Renal cortical epithelial cell (primary cell): ENCODE measurements at places on chromosomes 3 and 15. TPM values are rescaled to one million over a fixed set of nuclear protein-coding genes. Genes with fewer than 3 reads are reported as not detected.
A peak's percentile ranks its signal among the peaks of the same experiment; 100 is the strongest.

DNA sequence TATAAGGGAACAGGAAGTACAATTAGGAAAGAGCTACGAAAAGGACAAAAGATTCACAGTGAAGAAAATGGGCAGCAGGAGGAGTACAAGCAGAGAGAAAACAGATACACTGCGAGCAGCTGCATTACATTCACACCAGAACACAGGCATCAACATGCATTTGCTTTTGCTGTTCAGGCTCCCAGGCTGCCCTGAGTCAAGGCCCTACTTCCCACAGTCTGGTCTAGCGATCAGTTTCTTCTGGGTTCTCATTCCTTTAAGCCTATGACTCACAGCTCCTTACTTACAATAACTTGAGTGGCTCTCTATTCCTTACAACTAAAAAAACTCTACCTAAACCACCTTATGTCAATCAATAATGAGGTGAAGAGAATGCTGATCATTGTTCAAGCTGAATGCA is 24.5 kb upstream of the ZNF445 start:
- no peak for DNase-seq

GRCh38 chr3:65582012-65582717 is 456.6 kb downstream of the MAGI1 start:
- DNase-seq, result peak; percentile 46

DNA sequence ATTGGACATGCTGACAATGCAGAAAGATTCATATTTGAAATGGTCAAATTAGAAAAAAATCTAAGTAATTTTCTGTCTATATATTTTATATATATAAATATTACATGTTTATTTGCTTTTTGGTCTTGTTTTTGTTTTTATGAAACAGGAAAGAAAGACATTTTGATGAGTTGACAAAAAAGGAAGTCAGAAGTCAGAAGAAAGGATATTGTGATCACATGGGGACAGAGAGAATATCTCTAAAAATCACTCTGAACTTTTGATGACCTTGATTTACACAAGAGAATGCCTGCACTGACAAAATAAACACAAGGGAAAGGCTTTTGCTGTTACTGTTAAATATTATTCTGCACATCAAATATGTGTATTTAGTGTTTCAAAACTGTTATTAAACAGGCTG is 811.2 kb downstream of the SI start:
- no peak for DNase-seq

GRCh38 chr3:76383781-76384180 is 598.4 kb upstream of the ZNF717 start:
- no peak for DNase-seq

DNA sequence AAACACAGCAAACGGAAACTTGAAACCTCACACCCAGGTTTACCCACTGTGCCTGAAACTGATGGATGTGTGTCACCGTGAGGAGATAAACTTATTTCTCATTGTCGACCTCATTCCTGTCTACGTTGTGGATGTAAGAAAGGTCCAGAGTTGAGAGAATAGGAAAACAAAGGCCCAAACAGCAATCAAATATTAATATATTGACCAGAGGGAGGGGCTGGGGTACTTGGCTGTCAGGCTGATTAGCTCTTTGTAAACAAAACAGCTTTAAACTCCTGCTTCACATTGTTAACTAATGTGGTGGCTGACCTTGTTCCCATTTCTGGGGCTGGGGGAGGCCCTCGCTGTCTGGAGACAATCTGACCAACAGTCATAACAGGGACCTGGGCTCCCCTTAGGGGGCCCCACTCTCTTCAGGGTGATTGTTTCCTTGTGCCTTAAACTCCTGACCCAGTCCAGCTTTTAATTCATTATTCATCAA is 937.6 kb downstream of the MCTP2 start:
- DNase-seq, result no peak

DNA sequence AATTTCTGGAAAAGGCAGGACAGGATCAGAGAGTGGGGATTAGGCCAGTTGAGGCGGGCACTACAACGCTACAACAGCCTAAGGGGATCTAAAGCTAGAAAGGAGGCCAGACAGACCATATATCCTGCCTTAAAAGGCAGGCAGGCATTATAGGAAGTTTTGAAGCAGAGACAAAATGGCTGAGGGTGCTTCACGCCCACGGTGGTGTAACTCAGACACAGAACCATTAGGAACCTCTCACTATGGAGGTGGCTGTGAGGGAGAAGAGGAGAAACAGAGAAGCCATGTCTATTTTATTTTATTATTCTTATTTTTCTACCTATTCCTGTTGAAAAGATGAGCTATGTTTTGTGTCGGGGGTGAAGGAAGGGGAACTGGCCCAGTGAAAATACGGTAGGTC is 2.1 kb upstream of the USP4 start:
- no peak for DNase-seq

LHFPL4 gene
- total RNA-seq, result 0.05 TPM in 1 of 2 replicates, not detected in the other

- DNase-seq, result no peak
Observed at GRCh38 chr3:8369638-8370037, 132.0 kb upstream of the LMCD1 start.

- no peak for DNase-seq
Observed at GRCh38 chr3:108051005-108051404, 39.8 kb downstream of the CD47 start.

- no peak for DNase-seq
Observed at GRCh38 chr3:184299488-184300377, 692 bp downstream of the PSMD2 start.

DNA sequence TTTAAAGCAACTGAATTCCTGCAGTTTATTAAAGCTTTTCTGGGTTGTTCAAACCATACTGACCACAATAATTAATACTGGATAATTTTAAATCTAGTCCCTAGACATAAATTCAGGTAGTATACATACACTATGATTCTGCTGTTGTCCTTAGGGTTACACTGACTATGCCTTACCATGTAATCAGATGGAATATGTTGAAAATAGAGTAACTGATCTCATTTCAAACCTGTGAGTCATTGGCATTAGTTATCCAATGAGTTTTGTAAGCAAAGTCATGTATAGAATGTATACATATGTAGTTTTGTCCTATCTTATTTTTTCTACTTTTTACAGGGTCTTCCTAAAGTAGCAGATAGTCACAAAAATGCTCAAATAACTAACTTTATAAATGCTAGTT is 517.1 kb upstream of the CCDC54 start:
- DNase-seq, result no peak

CYP1A1 gene
- 1.7 TPM in 1 of 2 replicates, not detected in the other for total RNA-seq

GRCh38 chr3:78858910-78859309 is 908.9 kb downstream of the ROBO1 start:
- no peak for DNase-seq

GRCh38 chr3:65181391-65181871 is 493.6 kb upstream of the ADAMTS9 start:
- no peak for DNase-seq

DNA sequence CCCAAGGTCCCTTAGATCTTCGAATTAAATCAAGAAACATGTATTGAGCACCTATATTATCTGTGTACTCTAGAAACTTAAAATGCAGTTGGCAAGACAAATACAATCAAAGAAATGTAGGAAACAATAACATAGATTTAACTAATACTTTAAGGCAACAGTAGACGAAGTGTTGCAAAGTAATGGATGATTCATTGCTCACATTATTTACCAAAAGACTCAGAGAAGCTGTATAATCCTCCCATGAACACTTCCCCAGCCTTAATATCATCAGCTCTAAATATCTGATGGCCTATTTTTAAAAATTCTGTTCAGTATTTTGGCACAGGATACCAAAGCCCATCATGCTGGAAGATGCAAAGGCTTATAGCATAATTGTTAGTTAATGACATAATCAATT is 272.1 kb upstream of the TTC14 start:
- no peak for DNase-seq

GRCh38 chr3:57464801-57465200 is 79.3 kb downstream of the DNAH12 start:
- DNase-seq, result peak; percentile 3

SPG21 gene
- total RNA-seq, result 59.7 and 95.5 TPM in 2 replicates

TRIP4 gene
- total RNA-seq, result 13.2 and 24.0 TPM in 2 replicates

SLC15A2 gene
- 1.9 and 4.7 TPM in 2 replicates for total RNA-seq

DNA sequence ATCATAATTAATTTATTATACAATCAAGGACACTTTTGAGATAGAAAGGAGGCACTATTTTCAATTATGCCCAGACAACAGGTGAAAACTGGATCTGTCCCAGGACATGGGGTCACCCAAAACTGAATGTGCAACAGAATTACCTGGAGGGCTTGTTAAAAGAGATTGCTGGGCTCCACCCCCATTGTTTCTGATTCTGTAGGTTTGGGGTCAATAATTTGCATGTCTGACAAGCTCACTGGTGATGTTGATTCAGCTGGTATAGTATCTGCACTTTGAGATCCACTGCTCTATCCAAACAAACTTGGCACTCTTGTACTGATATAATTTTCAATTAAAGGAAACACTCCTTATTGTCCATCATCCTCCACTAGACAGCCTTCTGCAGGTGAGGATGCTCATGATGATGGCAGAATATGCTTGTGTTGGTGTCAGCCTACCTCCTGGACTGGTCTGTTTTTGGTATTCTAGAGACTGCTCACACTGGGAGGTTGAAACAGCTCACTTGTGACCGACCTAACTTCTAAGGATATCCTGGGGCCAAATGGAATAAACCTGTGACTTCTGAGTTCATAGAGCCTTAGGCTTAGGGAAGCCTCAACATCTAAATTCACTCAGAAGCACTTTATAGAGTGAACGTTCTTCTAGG is 2.2 kb downstream of the P2RY14 start:
- no peak for DNase-seq

GRCh38 chr3:46684891-46685290 is 8.6 kb downstream of the ALS2CL start:
- DNase-seq, result peak; percentile 7

GRCh38 chr3:8975081-8976020 is 12.1 kb upstream of the RAD18 start:
- DNase-seq, result no peak

GRCh38 chr15:78995921-78996893 is 51.4 kb upstream of the CTSH start:
- DNase-seq, result no peak

DNA sequence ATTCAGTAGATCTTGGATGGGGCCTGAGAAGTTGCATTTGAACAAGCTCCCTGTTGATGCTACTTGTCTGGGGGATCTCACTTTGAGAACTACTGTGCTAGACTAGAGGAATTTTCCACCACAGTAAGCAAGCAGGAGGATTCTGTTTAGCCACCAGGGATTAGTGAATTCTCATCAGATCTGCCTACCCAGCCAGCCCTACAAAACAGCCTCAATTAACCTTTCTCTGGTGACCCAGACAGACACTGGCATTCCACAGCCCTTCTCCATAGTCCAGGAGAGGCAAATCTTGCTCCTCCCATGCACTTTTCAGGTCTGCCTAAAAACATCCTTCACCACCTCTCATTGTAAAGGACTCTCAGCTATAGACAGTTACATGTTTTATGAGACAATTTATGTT is 16.7 kb upstream of the MYH15 start:
- DNase-seq, result no peak

EAF2 gene
- total RNA-seq, result 3.0 and 4.0 TPM in 2 replicates

GRCh38 chr3:136473716-136474326 is 223.7 kb downstream of the PCCB start:
- no peak for DNase-seq

GRCh38 chr3:157375342-157375986 is 61.2 kb upstream of the PTX3 start:
- no peak for DNase-seq

PPP2R3A gene
- total RNA-seq, result 36.6 and 98.2 TPM in 2 replicates

DNA sequence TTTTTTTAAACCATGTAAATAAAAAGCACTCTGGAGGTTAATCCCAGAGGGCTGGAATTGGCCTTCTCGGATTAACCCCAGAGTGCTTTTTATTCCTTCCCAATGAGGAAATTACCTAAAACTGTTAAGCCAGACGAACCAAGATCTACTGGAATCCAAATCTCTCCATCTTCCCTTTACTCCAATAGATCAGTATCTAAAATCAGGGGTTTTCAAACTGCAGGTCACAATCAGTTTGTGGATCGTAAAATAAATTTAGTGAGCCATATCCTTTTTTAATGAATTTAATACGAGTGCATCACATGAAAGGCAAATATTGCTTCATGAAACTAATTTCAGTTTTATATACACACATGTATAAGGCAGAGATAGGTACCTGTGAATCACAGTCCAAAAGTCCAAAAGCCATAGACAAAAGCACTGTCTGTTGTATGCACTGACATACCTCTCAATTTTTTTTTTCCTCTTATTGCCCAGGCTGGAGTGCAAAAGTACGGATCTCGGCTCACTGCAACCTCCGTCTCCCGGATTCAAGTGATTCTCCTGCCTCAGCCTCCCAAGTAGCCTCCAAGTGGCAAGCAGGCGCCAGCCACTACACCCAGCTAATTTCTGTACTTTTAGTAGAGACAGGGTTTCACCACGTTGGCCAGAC is 61.3 kb downstream of the TBL1XR1 start:
- DNase-seq, result no peak

DNA sequence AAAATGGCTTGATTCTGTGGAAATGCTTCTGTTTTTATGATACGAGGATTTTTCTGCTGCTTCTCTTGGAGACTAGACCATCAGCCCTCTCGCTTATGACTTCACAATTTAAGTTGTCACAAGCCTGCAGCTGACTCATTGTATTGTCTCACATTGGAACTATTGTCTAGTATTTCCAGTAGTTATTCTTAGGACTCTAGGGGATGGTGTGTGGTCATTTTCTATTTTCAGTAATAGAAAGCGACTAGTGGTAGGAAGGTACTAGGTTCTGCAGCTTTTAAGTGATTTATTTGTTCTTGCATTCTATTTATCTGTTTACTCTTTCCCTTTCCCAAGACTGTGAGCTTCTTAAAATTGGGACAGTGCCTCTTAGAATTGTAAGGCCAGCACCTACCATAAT is 66.3 kb upstream of the CRTC3 start:
- peak; percentile 84 for DNase-seq

VILL gene
- 4.0 and 4.5 TPM in 2 replicates for total RNA-seq

DNA sequence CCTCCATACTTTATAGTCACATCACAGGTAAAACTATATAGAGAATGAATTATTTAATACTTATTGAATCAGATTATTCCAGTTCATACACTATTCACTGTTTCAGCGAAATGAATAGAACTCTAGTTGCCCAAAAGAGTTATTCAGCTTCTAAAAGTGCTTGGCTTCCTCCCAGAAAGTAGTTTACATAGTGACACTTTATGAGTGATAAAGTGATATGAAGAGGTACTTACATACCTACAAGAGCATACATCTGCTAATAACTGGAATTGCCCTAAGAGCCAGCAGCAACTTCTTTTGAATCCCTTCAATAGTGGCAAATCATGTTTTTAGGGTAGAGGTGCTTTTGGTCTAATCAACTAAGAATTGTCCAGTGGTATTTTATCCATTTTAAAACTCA is 635.1 kb upstream of the AGTR1 start:
- no peak for DNase-seq

- peak; percentile 36 for DNase-seq
Observed at GRCh38 chr3:45224824-45225464, 1.1 kb downstream of the TMEM158 start.
